ENCODE measurements at places on chromosomes 2 and 18. TPM values are rescaled to one million over a fixed set of nuclear protein-coding genes. Genes with fewer than 3 reads are reported as not detected.

DNA sequence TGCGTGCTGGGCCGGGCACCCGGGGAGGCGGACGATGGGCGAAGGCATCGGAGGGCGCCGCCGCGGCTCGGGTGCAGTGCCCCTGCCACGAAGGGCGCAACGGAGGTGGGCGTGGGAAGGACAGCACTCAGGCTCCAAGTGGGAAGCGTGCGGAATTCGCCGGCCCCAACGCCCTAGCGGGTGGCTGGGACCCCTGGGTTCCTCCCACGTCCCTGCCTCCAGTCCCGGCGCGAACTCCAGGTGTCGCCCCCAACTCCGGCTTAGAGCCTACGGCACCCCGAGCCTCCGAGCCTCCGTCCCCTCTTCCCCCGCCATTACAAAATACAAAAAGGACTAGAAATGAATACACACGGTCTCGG is 1.3 kb downstream of the CYP27C1 start:
- H3K4me1 ChIP-seq: peaks cover 15% of the 10 kb centered on the region
- H3K27me3 ChIP-seq: peaks cover 54% of the 10 kb centered on the region
- peaks cover 14% of the 10 kb centered on the region for H3K36me3 ChIP-seq
- DNase-seq: no peak
- no peak overlapping the region for H3K27ac ChIP-seq

The BUB1 gene
- total RNA-seq: 103 TPM

The CAPN13 gene
- total RNA-seq: not detected

GRCh38 chr2:240455272-240455646 is 19.8 kb downstream of the GPC1 start:
- DNase-seq: no peak
- H3K36me3 ChIP-seq: no peaks in the 10 kb centered on the region

DNA sequence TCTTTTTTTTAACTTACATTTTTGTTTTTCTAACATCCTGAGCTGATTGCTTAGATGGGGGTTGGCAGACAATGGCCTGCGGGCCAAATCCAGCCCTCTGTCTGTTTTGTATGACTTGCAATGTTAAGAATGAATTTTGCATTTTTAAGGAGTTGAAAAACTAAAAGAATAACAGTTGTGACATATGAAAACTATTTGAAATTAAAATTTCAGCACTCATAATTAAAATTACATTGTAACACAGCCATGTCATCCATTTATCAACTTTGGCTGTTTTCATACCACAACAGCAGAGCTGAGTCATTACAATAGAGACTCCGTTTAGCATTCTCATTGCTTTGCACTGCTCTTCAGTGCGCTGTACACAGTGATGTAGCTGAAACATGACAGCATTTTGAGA is 94.1 kb upstream of the MC4R start:
- no peak overlapping the region for H3K4me3 ChIP-seq
- no peaks in the 10 kb centered on the region for H3K27me3 ChIP-seq
- no peaks in the 10 kb centered on the region for H3K4me1 ChIP-seq
- DNase-seq: no peak
- no peak overlapping the region for H3K27ac ChIP-seq
